ENCODE measurements at places on chromosomes 7 and 10. TPM values are rescaled to one million over a fixed set of nuclear protein-coding genes. Genes with fewer than 3 reads are reported as not detected.
A peak's percentile ranks its signal among the peaks of the same experiment; 100 is the strongest.

Gene OGDHL
- total RNA-seq: 1.1 TPM

Gene GLUD1
- total RNA-seq: 89.0 TPM

Gene HOXA7
- total RNA-seq: not detected

GRCh38 chr10:79247373-79248137, 99.7 kb upstream of the PPIF start:
- H3K4me1 ChIP-seq: peaks cover 59% of the 10 kb centered on the region
- no peak for DNase-seq
- H3K4me3 ChIP-seq: peak overlapping the region; percentile 70
- H3K27me3 ChIP-seq: no peaks in the 10 kb centered on the region

DNA sequence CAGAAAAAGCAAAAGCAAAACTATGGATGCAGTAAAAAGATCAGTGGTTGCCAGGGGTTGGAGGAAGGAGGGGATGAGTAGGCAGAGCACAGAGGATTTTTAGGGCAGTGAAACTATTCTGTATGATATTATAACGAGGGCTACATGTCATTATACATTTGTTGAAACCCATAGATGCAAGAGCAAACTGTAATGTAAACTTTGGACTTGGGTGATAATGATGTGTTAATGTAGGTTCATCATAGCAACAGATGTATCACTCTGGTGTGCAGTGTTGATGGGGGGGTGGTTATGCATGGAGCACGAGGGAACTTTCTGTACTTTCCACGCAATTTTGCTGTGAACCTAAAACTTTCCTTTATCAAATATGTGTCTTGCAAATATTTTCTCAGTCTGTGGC, 23.2 kb downstream of the SLK start:
- H3K4me3 ChIP-seq: no peak overlapping the region
- H3K27me3 ChIP-seq: no peaks in the 10 kb centered on the region
- H3K27ac ChIP-seq: no peak overlapping the region
- DNase-seq: no peak

- H3K4me1 ChIP-seq: peaks cover 4% of the 10 kb centered on the region
- no peak overlapping the region for H3K4me3 ChIP-seq
- no peaks in the 10 kb centered on the region for H3K36me3 ChIP-seq
- no peak for DNase-seq
Measured at GRCh38 chr7:130337410-130337971, 7.1 kb upstream of the CPA5 start.

- no peak for DNase-seq
- H3K36me3 ChIP-seq: peaks cover 55% of the 10 kb centered on the region
- peaks cover 45% of the 10 kb centered on the region for H3K4me1 ChIP-seq
- H3K27me3 ChIP-seq: no peaks in the 10 kb centered on the region
Measured at GRCh38 chr7:114949231-114949630, 27.3 kb downstream of the MDFIC start.

DNA sequence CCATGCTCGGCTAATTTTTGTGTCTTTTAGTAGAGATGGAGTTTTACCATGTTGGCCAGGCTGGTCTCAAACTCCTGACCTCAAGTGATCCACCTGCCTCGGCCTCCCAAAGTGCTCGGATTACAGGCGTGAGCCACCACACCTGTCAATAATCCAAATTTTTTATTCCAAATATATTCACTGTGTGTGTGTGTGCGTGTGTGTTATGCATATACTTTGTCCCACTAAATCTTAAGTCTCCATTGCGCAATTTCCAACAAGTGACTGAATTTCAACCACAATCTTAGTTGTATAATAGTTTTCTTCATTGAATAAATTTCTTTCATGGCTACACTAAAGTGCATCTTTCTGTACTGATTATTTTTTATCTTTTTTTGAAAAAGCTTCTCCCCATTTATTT, 2.7 kb downstream of the KRIT1 start:
- no peak overlapping the region for H3K27ac ChIP-seq
- H3K36me3 ChIP-seq: peaks cover 15% of the 10 kb centered on the region
- H3K4me1 ChIP-seq: peaks cover 29% of the 10 kb centered on the region
- H3K27me3 ChIP-seq: no peaks in the 10 kb centered on the region
- DNase-seq: no peak
- H3K4me3 ChIP-seq: no peak overlapping the region

DNA sequence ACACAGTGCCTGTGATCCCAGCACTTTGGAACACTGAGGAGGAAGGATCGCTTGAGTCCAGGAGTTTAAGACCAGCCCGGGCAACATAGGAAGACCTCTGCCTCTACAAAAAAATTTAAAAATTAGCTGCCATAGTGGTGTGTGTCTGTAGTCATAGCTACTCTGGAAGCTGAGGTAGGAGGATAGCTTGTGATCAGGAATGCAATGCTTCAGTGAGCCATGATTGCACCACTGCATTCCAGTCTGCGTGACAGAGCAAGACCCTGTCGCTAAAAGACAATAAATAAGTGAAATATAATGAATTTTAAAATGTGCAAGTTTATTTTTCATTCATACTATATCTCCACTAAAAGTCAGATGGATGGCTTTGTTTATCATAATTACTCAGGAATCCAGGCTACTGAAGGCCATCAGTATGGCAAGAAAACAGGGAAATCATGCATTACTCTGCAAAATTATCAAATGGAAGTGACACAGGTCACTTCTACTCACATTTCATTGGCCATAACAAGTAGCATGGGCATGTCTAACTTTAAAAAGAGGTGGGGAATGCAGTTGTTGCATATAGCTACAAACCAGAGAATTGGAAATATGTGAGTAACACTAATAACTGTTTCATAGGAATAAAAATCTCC, 32.9 kb upstream of the FAM3C start:
- H3K27me3 ChIP-seq: peaks cover 11% of the 10 kb centered on the region
- H3K27ac ChIP-seq: no peak overlapping the region
- no peak overlapping the region for H3K4me3 ChIP-seq
- no peak for DNase-seq
- no peaks in the 10 kb centered on the region for H3K4me1 ChIP-seq
- no peaks in the 10 kb centered on the region for H3K36me3 ChIP-seq

- peaks cover 7% of the 10 kb centered on the region for H3K27me3 ChIP-seq
- H3K4me3 ChIP-seq: no peak overlapping the region
- peaks cover 1% of the 10 kb centered on the region for H3K36me3 ChIP-seq
- H3K27ac ChIP-seq: no peak overlapping the region
- no peaks in the 10 kb centered on the region for H3K4me1 ChIP-seq
- DNase-seq: no peak
Measured at GRCh38 chr7:50631639-50632038, 66.4 kb upstream of the DDC start.

DNA sequence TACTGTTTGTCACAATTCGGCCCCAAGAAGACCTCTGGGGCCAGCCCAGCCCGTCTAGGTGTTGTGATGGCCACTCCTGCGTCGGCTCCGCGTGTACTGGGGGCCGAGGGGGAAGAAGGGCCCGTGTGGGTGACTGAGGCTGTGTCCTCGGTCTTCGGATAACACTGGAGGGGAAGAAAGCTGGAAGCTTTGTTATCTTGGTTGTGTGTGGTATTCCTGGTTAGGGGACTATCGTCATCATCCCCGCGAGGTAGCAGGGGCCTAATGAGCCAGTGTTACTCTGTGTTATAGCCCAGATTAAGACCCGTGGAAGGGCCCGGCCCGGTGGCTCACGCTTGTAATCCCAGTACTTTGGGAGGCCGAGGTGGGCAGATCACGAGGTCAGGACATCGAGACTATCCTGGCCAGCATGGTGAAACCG, 854 bp downstream of the MTG1 start:
- peaks cover 30% of the 10 kb centered on the region for H3K36me3 ChIP-seq
- H3K4me3 ChIP-seq: peak overlapping the region; percentile 93

- no peaks in the 10 kb centered on the region for H3K4me1 ChIP-seq
- H3K27me3 ChIP-seq: no peaks in the 10 kb centered on the region
- no peak for DNase-seq
- no peaks in the 10 kb centered on the region for H3K36me3 ChIP-seq
- no peak overlapping the region for H3K4me3 ChIP-seq
- no peak overlapping the region for H3K27ac ChIP-seq
Measured at GRCh38 chr10:56181607-56182006, 179.5 kb downstream of the ZWINT start.

- H3K4me1 ChIP-seq: no peaks in the 10 kb centered on the region
- no peaks in the 10 kb centered on the region for H3K27me3 ChIP-seq
- no peak for DNase-seq
Measured at GRCh38 chr10:103835096-103836050, 20.0 kb downstream of the SH3PXD2A start.

DNA sequence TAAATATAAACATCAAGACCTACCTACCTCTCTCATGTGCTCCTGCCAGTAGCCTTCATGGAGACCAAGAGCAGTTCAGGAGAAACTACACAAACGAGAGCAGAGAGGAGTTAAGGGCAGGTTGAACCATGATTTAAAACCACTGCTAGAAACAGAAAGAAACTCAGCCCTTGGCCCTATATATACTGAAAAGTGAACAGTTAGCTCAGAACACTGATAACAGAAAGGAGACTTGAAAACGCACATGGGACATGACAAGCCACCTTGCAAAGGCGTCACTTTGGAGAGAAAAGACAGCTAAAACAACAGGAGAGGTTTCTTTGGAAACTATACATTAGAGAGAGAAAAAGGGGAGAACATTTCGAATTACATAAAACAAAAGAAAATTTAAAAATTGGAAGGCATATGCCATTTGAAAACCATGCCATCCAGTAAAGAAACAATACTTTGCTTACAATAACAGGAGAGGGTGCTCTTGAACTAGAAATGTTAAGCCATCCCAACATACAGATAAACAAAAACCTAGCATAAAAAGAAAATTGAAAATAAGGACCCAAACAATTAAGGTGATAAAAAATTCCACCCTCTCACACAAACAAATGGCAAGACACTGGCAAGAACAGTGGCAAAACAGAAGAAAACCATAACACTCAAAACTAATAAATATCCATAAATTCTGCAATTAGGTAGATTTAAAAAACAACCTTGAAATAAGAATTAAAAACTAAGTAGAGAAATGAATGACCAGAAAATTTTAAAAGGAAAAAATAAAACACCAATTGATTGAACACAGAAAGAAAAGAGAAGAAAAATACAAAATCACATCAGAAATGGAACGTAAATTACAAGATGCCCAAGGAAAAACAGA, 232.7 kb downstream of the IMMP2L start:
- no peaks in the 10 kb centered on the region for H3K27me3 ChIP-seq
- no peak for DNase-seq
- H3K36me3 ChIP-seq: peaks cover 13% of the 10 kb centered on the region
- H3K27ac ChIP-seq: no peak overlapping the region

- no peaks in the 10 kb centered on the region for H3K36me3 ChIP-seq
- peaks cover 15% of the 10 kb centered on the region for H3K4me1 ChIP-seq
- no peak overlapping the region for H3K27ac ChIP-seq
- no peak overlapping the region for H3K4me3 ChIP-seq
Measured at GRCh38 chr10:43943119-43943817, 294.6 kb upstream of the ZNF32 start.

Measured in activated naive CD8-positive, alpha-beta T cell treated with anti-CD3 and anti-CD28 coated beads for 36 hours (primary cell).